NCI-H1930 (cell line): ENCODE measurements at places on chromosomes 6 and 20.

- no peak for DNase-seq
Observed at GRCh38 chr6:85996034-85996375, 353.3 kb upstream of the SYNCRIP start.

DNA sequence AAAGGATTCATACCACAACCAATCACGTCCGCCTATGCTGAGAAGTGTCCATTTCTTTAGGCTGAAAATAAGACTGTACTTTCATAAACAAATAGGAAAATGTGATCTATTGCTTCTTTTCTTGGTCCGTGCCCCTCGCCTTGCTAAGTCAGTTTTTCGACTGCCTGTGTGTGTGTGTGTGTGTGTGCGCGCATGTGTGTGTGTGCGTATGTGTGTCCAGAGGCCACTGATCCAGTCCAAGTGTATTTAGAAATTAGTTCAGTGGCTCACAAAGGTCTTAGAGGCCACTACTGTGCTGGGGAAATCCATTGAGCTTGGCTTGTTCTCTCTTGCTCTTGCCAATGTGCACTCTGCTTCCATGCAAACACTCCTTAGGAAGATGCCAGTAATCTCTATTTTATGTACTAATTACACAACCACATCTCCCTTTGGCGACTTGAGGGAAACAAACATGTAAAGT, 50.5 kb downstream of the SLC22A23 start:
- no peak for DNase-seq

DNA sequence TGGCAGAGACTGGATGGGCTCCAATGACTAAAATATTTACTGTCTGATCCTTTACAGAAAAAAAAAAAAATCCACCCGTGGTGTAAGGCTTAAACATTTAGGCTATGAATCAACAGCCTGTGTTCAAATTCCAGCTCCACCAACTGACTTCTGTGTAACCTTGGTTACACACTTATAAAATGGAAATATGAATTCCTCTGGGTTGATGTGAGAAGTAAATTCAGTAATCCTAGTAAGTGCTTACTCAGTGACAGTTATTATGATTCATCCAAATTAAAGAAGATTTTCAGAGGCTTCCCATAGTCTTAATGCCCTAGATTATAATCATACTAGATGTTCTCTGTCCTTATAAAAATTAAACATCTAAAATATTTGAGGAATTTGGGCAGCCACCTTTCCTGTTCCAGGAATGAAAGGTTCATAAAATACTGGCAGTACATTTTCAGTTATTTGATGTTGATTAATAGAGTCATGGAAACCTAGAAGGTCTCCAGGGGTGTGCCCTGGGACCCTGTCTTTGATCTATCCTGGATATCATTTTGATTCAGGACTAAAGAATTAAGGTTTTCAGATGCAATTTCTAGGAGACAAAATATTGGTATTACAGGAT, 180.3 kb upstream of the ZNF217 start:
- no peak for DNase-seq

GRCh38 chr6:1724616-1725015, 114.9 kb downstream of the FOXC1 start:
- no peak for DNase-seq
